HEK293T (cell line): ENCODE measurements at places on chromosomes 7 and 10.

GRCh38 chr7:134823400-134823799 lies 44.0 kb downstream of the CALD1 start:
- no peak for DNase-seq

DNA sequence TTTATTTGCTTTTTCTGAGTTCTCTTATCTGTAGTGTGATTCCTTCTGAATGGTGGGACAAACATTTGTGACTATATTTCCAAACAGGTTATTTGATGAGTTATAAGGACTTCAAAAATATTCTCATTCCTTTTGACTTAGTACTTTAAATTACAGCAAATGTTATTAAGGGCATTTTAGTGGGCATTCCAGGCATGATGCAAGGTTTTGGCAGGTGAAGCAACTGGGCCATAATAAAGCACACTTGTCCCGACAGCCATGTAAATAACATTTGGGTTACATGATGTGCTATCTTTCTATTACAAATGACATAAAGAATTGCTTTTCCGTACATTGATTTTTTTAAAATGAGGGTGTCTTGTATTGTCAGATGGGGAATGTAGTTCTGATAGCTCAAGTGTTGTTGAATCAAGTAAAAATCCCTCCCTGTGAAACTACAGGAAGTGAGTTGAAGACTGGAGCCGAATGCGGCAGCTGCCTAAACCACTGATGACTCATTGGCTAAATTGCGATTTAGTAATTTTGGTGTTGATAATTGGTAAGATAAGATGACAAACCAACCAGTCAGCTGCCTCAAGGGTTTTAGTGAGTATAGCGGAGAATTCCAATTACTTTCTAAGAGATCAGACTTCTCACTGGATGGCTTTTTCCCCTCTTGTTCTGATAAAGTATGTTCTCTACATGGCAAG lies 231.3 kb upstream of the NPY start:
- no peak for DNase-seq

GRCh38 chr7:29102558-29103151 lies 43.7 kb downstream of the CPVL start:
- peak; percentile 59 for DNase-seq

GRCh38 chr10:61642150-61642571 lies 20.6 kb upstream of the CABCOCO1 start:
- DNase-seq, result no peak

DNA sequence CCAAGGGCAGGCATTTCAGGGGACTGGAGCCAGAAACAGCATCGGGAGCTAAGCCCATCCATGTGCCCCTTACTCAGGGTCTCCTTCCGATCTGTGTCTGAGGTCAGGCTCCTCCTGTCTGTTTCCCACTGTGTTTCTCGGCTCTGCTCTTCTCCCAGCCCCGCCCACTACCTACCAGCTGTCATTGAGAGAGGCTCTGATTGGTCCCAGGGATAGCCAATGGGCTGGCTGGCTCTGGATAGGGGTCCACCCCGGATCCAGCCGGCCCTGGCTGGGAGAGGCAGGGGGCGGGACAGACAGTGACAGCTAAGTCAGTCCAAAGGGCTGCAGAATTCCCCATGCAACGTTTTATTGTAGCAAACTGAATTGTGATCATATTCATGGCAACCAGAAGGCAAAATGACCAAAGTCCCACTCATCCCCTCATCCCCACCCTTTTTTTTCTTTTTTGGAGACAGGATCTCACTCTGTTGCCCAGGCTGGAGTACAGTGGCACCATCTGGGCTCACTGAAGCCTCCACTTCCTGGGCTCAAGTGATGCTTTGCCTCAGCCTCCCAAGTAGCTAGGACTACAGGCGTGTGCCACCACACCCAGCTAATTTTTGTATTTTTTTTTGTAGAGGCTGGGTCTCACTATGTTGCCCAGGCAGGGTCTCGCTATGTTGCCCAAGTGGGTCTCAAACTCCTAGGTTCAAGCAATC lies 76.3 kb downstream of the CLIP2 start:
- peak; percentile 98 for DNase-seq

GRCh38 chr10:42654419-42654818 lies 16.0 kb upstream of the ZNF33B start:
- no peak for DNase-seq

DNA sequence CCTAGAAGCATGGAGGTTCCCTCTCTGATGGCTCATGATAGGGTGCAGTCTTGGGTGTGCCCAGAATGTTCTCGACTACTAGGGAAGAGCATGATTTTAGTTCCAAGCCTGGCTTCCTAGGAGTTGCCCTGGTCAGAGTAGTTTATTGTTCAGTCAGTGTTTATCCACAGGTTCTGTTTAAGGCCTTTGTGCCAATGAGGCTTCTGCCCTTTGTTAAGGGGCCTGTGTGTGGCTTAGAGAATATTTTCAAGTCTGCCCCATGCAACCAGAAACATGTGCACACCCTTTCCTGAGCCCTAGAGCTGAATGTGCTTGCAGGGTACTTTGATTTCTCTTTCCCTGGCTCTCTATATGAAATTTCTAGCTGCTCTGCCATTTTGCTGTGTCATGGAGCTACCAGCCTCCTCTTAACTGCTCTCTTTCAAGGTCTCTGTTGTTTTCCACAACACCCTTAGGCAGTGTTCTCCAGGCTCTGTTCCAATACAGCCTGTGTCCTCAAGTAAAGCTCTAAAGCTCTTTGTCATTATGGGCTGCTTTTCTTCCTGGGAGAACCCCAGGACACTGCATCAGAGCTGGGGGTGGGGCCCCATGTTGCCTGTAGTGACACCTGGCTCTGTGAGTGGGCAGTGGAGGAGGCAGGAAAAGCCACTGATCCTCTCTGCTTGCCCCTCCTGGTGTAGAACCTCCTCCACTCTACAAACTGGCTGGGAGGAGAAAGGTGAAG lies 34.1 kb upstream of the TSPAN33 start:
- DNase-seq, result no peak

DNA sequence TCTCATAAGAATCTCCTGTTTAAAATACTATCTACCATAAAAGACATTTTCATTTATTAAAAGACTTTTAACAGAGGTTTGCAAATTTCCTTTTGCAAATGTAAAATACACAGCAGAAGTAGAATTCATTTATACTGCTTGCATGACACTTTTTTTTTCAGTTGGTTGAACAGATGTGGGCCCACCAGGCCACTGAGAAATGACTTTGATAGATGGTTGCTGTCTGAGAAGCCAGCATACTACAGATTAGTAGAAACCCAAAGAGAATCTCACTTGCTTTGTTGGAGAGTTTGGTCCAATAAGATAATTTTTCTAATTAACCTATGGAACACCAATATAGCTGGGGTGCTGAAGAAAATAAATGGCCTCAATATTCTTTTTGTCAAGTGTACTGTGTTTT lies 66.3 kb downstream of the PHF14 start:
- DNase-seq, result no peak

GRCh38 chr7:20276705-20277472 lies 53.8 kb upstream of the ITGB8 start:
- DNase-seq, result no peak

DNA sequence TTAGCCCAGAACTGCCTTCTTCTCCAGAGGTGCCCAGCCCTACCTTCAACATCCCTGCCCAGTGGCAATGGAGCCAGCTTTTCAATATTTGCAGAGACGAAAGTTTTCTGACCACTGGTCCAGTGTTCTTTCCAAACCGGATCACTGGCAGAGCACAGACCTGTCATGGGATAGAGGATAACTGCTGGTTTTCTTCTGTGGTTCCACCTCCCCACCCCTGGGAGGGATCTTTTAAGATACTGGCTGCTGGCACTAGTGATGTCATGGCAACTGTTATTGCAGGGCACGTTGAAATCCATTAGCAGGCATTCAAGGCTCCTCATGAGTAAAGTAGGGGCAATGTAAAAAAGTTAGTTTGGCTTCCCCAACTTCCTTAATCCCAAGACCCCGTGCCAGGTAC lies 387.1 kb downstream of the LRMDA start:
- DNase-seq, result no peak

GRCh38 chr7:77415823-77416620 lies at the start of gene GSAP:
TSS of gene GSAP (minus strand) at chr7:77416349. CDS start at chr7:77416321, 28 bp downstream.
- no peak for DNase-seq

- DNase-seq, result no peak
These were observed 33.0 kb downstream of the RALA start for GRCh38 chr7:39656415-39656814.

GRCh38 chr10:126015413-126015812 lies 119.0 kb downstream of the FANK1 start:
- no peak for DNase-seq

GRCh38 chr7:158582089-158582456 lies 5.5 kb downstream of the PTPRN2 start:
- DNase-seq, result no peak

GRCh38 chr7:27367179-27367932 lies 124.8 kb downstream of the EVX1 start:
- no peak for DNase-seq

DNA sequence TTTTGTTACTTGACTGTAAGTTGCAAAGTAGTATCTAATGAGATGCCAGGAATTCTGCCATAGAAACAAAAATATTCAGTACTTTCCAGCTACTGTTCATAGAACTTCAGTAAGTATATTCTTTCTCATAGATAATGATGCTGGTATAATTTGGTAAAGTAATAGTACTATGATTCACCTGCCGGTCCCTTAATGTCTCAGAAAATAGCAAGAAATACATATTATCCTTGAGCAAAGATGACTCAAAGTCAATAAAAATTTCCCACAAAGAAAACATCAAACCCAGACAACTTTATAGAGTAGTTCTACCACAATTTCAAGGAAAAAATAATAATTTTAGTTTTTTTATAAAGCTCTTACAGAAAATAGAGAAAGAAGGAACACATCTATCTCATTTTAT lies 105.4 kb downstream of the EPDR1 start:
- DNase-seq, result no peak

DNA sequence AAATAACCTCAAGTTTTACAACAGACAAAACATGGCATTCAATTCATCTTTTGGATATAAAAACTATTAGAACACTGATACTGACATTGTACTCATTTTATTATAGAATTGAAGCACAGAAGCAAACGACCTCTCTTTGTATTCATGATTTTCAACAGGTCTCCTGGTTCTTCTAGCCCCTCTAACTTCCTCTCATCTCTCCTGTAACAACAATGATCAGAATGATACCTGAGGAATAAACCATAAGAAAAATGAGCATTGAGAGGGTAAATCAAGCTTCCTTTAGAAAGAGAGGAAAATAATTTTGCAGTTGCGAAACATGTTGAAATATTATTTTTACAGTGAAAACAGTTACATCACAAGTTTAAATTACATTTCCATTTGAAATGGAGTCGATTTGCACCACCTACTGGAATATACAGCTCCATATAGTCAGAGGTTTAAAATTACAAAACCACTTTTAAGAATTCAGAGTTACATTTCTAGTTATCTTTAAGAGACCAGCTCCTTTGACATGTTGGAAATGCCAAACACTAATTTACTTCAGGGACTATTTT lies 17.5 kb upstream of the TEX36 start:
- DNase-seq, result no peak

GRCh38 chr7:65966146-65966545 lies 15.9 kb downstream of the GUSB start:
- DNase-seq, result no peak

- no peak for DNase-seq
These were observed 67.6 kb downstream of the IDE start for GRCh38 chr10:92506336-92506735.

- no peak for DNase-seq
These were observed 96.5 kb upstream of the MACROH2A2 start for GRCh38 chr10:69955897-69956740.

DNA sequence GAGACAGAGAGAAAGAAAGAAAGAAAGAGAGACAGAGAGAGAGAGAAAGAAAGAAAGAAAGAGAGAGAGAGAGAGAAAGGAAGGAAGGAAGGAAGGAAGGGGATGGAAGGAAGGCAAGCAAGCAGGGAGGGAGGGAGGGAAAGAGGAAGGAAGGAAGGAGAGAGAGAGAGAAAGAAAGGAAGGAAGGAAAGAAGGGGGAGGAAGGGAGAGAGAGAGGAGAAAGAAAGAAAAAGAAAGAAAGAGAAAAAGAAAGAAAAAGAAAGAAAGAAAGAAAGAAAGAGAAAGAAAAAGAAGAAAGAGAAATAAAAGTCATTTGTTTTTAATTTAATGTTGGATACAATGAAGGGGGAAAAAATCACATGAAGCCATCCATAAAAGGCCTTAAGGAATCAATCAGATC lies 4.6 kb upstream of the RASSF4 start:
- no peak for DNase-seq

- peak; percentile 5 for DNase-seq
These were observed 1.3 kb downstream of the SERPINE1 start for GRCh38 chr7:101128040-101128834.

- no peak for DNase-seq
These were observed 398.5 kb downstream of the PCDH15 start for GRCh38 chr10:54402576-54402975.

GRCh38 chr7:143884969-143885559 lies 16.9 kb downstream of the TCAF1 start:
- DNase-seq, result no peak

DNA sequence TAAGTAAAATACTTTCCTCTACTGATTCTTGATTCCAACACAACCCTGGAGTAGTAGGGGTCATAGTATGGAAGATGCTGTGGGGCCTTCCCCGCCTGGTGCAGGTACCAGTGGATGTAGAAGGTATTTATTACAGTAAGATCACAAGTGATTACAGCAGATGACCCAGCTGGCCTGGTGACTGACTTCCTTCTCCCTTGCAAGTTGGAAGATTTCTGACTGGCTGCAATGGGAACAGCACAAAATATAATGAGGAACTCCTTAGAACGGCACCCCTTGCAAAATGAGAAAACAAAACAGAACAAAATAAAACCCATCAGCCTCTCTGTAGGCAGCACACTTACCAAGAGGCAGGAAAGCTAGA lies 61.7 kb upstream of the TARP start:
- DNase-seq, result no peak

- no peak for DNase-seq
These were observed 1.2 kb downstream of the TACC2 start for GRCh38 chr10:121990015-121990677.

DNA sequence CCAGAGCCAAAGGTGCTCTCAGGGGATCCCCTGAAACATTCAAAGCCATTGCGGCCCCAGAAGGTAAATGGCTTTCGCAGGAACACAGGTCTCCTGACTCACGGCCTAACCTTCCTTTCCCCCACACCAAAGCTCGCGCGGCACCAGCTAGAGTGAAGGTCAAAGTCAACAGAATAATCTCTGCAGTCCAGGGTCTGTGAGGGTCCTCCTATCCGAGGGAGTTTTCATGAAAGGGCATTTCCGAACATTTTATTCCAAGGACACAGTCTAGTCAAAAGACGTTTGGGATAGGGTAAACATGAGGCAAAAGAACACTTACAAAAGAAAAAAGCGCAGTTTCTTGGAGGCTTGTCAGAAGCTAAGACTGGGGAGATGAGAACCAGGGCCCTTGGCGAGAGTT lies 559 bp upstream of the STEAP2 start:
- DNase-seq, result no peak

GRCh38 chr7:151506901-151507382 lies 12.8 kb downstream of the RHEB start:
- peak; percentile 51 for DNase-seq

GRCh38 chr10:101653536-101653935 lies 41.4 kb downstream of the FBXW4 start:
- no peak for DNase-seq

DNA sequence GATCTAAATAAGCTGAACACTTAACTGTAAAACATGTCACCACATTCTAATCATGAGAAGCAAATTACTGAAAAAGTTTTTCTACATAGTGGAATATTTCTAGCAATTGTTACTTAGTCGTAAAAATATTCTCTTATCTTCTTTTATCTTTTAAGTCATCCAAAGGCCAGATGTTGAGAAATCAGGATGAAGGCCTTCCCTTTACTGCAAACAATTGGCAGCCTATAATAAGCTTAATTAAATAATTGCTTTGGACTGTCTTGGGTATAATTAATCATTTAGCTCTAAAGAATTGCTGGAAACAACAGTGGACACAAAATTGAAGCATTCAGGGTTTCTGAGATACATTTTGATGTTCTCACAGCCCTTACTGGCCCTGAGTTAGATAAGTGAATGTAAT lies 226.5 kb downstream of the FANK1 start:
- DNase-seq, result no peak
